ENCODE measurements at places on chromosomes 4 and X. TPM values are rescaled to one million over a fixed set of nuclear protein-coding genes. Genes with fewer than 3 reads are reported as not detected.

GRCh38 chrX:108795240-108795639 lies 58.9 kb upstream of the IRS4 start:
- DNase-seq = no peak

The SPATA4 gene
- 0.44 TPM for total RNA-seq

DNA sequence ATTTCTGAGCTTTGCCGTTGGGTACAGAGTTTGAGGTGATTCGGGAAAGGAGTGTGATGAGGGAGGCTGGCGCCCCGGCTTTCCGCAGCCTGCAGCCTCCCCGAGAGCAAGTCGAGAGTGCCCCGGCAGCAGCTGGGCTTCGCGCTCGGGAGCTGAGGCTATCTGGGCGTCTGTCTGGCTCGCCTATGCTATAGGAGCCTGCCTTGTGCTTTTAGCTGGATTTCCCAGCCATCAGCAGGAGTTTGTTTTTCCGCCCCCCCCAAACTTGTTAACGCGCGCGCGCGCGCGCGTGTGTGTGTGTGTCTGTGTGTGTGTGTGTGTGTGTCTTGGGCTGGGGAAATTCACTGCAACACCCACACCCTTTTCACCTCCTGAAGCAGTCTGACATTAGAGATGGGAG lies 765 bp upstream of the DGKK start:
- DNase-seq = no peak

DNA sequence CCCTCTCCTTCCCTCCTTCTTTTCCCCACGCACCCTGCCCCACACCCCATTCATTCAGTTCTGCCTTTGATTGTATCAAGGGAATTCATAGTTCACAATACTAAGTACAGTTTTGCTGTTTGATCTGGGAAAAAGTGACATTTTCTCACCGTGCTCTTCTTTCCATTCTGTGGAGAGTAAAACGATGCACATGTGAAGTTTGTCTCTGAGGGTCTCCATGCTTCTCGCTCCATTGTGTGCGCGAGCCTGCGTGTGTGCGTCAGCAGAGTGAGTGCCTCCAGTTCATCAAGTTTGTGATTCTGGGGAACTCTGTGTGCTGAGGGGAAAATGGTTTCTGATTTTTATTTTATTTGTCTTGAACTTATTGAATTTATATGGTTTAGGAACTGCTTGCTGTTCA lies 1.9 kb downstream of the STK26 start:
- DNase-seq = no peak

DNA sequence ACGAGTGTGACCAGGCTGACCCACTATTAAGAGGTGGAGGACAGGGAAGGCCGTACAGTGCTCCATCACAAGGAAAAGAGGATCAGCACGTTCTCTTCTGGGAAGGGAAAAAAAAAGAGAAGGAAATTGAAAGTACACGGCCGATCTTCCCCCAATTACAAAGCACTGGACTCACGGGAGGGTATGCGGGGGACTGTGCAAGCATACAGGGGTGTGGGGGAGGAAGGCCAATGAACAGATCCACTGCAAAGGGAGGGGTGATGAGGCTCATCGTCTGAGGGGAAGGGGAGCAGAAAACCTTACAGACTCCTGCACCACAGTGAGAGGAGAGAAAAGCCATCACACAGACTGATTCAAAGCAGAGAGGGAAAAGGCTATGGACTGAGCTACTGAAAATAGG lies 1.1 kb downstream of the ELK1 start:
- no peak for DNase-seq

The BMPR1B gene
- 13.0 TPM for total RNA-seq

The TCP11X2 gene
- total RNA-seq = not detected

The RAB33A gene
- not detected for total RNA-seq

GRCh38 chr4:75542824-75543223 lies 13.0 kb upstream of the ODAPH start:
- DNase-seq = no peak

Data from psoas muscle (tissue), 8 donors.